Bronchus fibroblast of lung (primary cell): ENCODE measurements at places on chromosomes 12 and 14. TPM values are rescaled to one million over a fixed set of nuclear protein-coding genes. Genes with fewer than 3 reads are reported as not detected.

PELI2 gene
- total RNA-seq, result 2.7 and 3.1 TPM in 2 replicates

KRT73 gene
- total RNA-seq, result not detected in 2 replicates

FAM181A gene
- not detected in 2 replicates for total RNA-seq

ACOT4 gene
- total RNA-seq, result 1.6 and 1.8 TPM in 2 replicates

GNB3 gene
- total RNA-seq, result 1.3 and 2.2 TPM in 2 replicates

SAMD15 gene
- 0.45 and 1.0 TPM in 2 replicates for total RNA-seq

ALG10B gene
- total RNA-seq, result 2.0 and 2.1 TPM in 2 replicates

RAPGEF3 gene
- 0.67 and 0.74 TPM in 2 replicates for total RNA-seq

PAWR gene
- total RNA-seq, result 16.4 and 33.5 TPM in 2 replicates

RNF31 gene
- 49.9 and 53.7 TPM in 2 replicates for total RNA-seq
